ENCODE measurements at places on chromosomes 4 and X. TPM values are rescaled to one million over a fixed set of nuclear protein-coding genes. Genes with fewer than 3 reads are reported as not detected.

GRCh38 chrX:45202171-45202570 is 1.5 kb upstream of the DIPK2B start:
- no peak overlapping the region for H3K27ac ChIP-seq
- H3K27me3 ChIP-seq = no peaks in the 10 kb centered on the region
- no peak for DNase-seq
- H3K4me3 ChIP-seq = no peak overlapping the region
- no peaks in the 10 kb centered on the region for H3K36me3 ChIP-seq

GRCh38 chr4:47836641-47837093 is 1.2 kb downstream of the CORIN start:
- H3K4me3 ChIP-seq = peak overlapping the region; percentile 47
- peaks cover 44% of the 10 kb centered on the region for H3K4me1 ChIP-seq
- H3K36me3 ChIP-seq = no peaks in the 10 kb centered on the region
- no peak overlapping the region for H3K27ac ChIP-seq

DNA sequence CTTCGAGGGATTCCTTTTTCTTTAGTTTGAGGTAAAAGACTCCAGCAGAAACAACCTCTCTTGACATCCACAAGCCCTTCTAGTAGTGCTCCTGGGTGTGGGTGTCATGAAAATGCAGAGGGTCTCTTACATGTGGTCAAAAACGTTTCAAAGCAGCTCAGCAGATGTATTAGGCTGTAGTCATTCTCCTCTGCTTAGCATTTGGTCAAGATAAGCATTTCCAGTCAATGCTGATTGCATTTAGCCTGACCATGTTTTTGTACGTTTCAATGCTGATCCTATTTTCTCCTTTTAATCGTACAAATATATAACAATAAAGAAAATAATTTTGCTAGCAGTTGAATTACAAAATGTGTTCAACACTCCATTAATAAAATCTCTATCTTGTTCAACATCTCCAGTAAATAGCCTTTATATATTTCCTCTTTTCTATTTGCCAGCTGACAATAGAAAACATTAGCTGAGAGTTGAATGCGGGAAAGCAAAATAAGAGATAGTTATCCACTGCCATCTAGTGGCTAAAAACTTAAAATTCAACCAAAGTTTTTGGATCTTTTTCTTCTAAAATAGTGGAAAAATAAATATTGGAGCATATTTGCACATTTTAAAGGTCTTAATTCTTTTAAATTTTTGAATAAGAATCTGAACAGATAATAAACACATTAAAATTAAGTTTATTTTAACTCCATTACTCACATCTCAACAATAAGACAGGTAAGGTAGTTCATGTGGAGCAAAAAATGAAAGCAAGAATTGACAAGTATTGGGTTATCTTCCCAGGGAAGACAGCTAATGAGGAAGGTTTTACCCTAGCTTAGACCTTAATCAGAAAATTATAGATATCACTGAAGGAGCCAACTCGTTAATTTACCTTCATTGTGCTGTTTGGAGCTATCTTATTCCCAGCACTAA is 15.2 kb upstream of the PACRGL start:
- H3K27me3 ChIP-seq = no peaks in the 10 kb centered on the region
- H3K36me3 ChIP-seq = no peaks in the 10 kb centered on the region
- DNase-seq = no peak
- no peak overlapping the region for H3K27ac ChIP-seq
- H3K4me3 ChIP-seq = no peak overlapping the region

DNA sequence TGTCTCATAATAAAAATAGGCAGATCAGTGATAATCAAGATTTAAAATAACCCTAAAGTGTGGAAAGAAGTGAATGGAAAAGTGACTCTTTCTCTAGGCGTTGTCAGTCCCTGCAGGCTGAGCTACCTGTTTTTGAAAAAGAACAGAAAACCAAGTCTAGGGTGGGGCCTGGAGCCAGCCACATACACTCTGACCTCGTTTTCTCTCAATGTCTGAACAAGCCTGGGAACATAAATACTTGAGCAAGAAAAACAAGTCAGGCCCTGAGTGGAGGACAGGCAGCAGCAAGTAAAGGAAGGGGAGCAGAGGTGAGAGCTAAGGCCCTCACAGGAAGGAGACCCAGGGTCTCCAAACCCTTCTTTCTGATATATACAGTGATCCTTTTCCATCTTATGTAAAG is 91.7 kb upstream of the HPF1 start:
- no peak for DNase-seq
- no peaks in the 10 kb centered on the region for H3K27me3 ChIP-seq
- H3K4me1 ChIP-seq = no peaks in the 10 kb centered on the region
- H3K4me3 ChIP-seq = no peak overlapping the region
- no peaks in the 10 kb centered on the region for H3K36me3 ChIP-seq

- H3K36me3 ChIP-seq = no peaks in the 10 kb centered on the region
- no peak overlapping the region for H3K27ac ChIP-seq
- no peaks in the 10 kb centered on the region for H3K4me1 ChIP-seq
- H3K27me3 ChIP-seq = no peaks in the 10 kb centered on the region
Measured at GRCh38 chrX:55648434-55648833, 25.2 kb downstream of the FOXR2 start.

DNA sequence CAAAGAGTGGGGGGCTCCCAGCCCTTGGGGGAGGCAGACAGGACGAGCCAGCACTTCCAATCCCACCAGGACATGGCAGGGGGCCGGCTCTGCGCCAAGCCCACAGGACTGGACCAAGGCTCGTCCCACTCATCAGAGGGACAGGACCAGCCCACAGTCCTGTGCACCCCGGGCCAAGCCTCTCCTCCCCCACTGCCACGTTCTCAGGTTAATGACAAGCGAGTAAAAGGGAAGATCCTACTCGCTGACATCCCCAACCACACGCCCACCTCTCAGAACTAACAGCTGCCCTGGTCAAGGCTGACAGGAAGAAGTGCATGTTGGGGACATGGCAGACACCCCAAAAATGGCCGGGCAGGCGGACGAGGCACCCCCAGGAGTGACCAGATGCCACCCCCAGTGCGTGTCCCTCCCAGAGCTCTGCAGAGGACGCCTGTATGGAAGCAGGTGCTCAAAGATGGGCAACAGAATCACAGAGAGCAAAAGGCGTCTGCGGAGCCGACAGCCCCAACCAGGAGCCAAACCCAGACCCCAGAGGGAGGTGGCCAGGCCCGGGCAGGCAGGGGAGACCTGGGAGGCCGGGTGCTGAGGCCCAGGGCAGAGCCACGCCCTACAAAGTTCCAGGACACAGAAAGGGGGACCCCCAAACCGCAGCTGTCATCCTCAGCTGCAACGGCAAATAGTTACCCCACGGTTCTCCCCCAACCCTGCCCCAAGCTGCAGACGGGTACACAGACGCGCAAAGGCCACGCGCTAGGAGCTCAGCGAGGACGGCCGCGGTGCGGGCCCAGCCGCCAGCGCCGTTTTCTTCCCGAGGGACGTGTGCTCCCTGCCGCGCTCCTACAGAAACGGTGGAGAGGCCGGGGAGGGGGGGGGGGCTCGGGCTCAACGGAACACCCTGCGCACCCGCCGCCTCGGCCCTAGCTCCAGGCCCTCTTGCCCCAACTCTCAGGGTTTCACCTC is 1.7 kb downstream of the CTBP1 start:
- peaks cover 84% of the 10 kb centered on the region for H3K4me1 ChIP-seq
- DNase-seq = peak; percentile 85
- H3K27ac ChIP-seq = peak overlapping the region; percentile 99
- H3K4me3 ChIP-seq = peak overlapping the region; percentile 91
- no peaks in the 10 kb centered on the region for H3K27me3 ChIP-seq

GRCh38 chr4:15884666-15885065 is 53.9 kb downstream of the FGFBP1 start:
- H3K27me3 ChIP-seq = no peaks in the 10 kb centered on the region
- no peak overlapping the region for H3K4me3 ChIP-seq
- no peak for DNase-seq
- no peak overlapping the region for H3K27ac ChIP-seq
- no peaks in the 10 kb centered on the region for H3K4me1 ChIP-seq

DNA sequence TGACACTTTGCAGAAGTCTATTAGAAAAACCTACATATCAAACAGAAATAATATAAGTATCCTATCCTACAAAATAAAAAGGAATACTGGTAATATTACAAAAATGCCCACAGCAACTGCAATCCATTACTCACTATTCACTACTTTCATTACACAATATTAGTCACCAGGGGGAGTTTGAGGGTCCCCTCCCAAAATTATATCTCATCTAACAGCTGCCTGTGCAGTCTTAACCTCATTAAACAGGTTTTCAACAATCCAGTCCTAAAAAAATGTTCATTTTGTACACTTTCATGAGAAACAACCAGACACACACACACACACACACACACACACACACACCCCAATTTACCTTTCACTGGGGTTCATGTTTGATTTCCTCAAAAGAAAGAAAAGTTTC is 2.9 kb downstream of the CLOCK start:
- H3K27ac ChIP-seq = no peak overlapping the region
- DNase-seq = no peak
- H3K36me3 ChIP-seq = no peaks in the 10 kb centered on the region
- no peak overlapping the region for H3K4me3 ChIP-seq
- no peaks in the 10 kb centered on the region for H3K27me3 ChIP-seq

GRCh38 chr4:24195991-24196736 is 306.3 kb upstream of the PPARGC1A start:
- no peak overlapping the region for H3K27ac ChIP-seq
- H3K4me1 ChIP-seq = no peaks in the 10 kb centered on the region
- H3K36me3 ChIP-seq = no peaks in the 10 kb centered on the region
- no peak overlapping the region for H3K4me3 ChIP-seq
- no peak for DNase-seq
- H3K27me3 ChIP-seq = no peaks in the 10 kb centered on the region

- H3K27ac ChIP-seq = no peak overlapping the region
- no peaks in the 10 kb centered on the region for H3K36me3 ChIP-seq
- no peaks in the 10 kb centered on the region for H3K27me3 ChIP-seq
- H3K4me3 ChIP-seq = no peak overlapping the region
- no peak for DNase-seq
Measured at GRCh38 chrX:41320393-41320792, 13.6 kb upstream of the DDX3X start.

DNA sequence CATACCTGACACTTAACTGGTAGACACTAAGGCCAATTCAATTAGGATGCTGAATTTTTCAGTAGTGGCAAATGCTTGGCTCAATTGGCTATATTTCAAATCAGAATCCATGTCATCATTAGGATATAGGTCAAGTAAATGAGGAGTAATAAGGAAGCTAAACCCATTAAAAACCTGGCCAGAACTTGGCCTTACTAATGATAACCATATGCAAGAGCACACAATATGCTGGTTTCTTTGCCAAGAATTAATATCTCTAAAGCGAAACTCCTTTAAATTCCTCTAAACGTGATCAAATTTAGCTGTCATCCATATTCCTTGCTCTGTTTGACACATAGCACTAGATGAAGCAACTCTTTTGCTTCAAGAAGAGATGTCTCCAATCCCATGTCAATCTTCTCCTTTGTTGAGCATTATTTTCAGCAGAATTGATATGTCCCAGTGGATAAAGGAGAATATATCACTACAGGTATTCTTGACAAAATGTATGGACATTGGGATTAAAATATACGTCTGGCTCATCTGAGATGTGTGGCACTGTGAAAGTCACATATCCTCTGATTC is 206.1 kb upstream of the ANKRD50 start:
- DNase-seq = no peak
- H3K4me3 ChIP-seq = no peak overlapping the region
- H3K36me3 ChIP-seq = no peaks in the 10 kb centered on the region
- H3K27me3 ChIP-seq = no peaks in the 10 kb centered on the region
- no peak overlapping the region for H3K27ac ChIP-seq

- H3K4me3 ChIP-seq = no peak overlapping the region
- DNase-seq = no peak
- peaks cover 10% of the 10 kb centered on the region for H3K4me1 ChIP-seq
- H3K36me3 ChIP-seq = no peaks in the 10 kb centered on the region
Measured at GRCh38 chr4:19735012-19735411, 516.7 kb upstream of the SLIT2 start.

DNA sequence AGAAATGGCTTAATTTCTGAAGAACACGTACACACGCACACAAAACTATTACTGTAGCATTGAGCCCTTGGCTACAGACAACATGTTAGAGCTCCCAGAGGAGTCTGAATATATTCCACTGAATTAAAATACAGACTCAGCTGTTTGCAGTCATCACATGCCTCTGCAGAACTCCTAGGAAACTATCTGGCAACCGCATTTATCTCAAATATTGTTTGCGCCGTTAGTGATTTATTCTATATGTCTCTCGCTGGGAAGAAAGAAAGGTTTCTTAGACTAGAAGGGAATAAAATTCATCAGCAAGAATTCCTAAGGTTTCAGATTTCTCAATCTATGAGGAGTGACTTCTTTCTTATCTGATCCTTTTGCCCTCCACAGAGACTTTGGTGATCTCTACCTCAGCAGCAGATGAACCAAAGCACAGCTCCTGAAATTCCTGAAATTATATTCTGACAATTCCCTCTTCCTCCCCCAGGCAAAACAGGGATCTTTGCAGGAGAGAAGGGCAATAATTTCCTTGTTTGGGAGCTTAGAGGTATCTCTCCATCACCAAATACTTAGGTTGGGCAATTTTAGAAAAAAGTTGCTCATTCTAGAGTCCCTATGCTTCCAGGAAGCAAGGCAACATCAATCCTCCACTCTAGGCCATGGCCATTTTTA is 199.2 kb downstream of the APBB2 start:
- H3K36me3 ChIP-seq = no peaks in the 10 kb centered on the region
- no peak overlapping the region for H3K4me3 ChIP-seq
- no peak for DNase-seq
- H3K27ac ChIP-seq = no peak overlapping the region
- no peaks in the 10 kb centered on the region for H3K4me1 ChIP-seq

DNA sequence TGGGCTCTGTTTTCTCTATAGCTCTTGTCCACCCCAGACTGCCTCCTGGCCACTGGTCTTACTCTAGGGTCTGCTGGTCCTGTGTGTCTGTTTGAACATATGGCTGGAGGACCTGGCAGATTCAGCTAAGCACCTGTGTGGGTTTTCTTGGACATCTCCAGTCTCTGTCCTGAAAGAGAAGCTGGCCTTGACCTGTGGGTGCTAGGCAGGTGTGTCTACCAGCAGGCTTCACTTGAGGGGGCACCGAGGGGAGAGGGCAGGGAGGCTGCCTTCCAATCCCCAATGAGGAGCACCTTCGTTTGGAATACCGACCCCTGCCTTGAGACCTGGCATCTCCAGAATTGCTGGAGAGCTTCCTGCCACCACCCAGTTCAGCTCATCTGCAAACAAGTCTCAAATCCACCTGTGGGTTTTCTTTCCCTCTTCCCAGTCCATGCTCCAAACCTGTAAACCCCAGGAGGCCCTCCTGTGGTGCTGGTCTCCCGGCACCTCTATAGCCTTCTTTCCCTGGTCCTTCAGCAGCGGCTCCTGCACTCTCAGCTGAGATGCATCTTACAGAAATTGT is 45.2 kb downstream of the HTRA3 start:
- no peak overlapping the region for H3K27ac ChIP-seq
- H3K4me1 ChIP-seq = peaks cover 5% of the 10 kb centered on the region
- no peaks in the 10 kb centered on the region for H3K36me3 ChIP-seq
- no peak overlapping the region for H3K4me3 ChIP-seq

- no peak overlapping the region for H3K4me3 ChIP-seq
- H3K27ac ChIP-seq = no peak overlapping the region
- H3K27me3 ChIP-seq = no peaks in the 10 kb centered on the region
- no peaks in the 10 kb centered on the region for H3K36me3 ChIP-seq
- peaks cover 60% of the 10 kb centered on the region for H3K4me1 ChIP-seq
- DNase-seq = no peak
Measured at GRCh38 chr4:8112036-8112576, 46.5 kb downstream of the ABLIM2 start.

Gene PDK3
- 6.8 TPM for polyA plus RNA-seq

Gene MAGEB17
- 0.07 TPM for polyA plus RNA-seq

Gene GPRASP1
- polyA plus RNA-seq = 7.3 TPM

Gene NEXMIF
- 0.15 TPM for polyA plus RNA-seq

Gene P2RY4
- 0.06 TPM for polyA plus RNA-seq

Gene PRRG3
- 0.06 TPM for polyA plus RNA-seq

Gene TDO2
- 2.3 TPM for polyA plus RNA-seq

Gene MND1
- 3.2 TPM for polyA plus RNA-seq

Measured in spleen (tissue), 13 donors.